ENCODE measurements at places on chromosomes 3 and 15. TPM values are rescaled to one million over a fixed set of nuclear protein-coding genes. Genes with fewer than 3 reads are reported as not detected.

Gene CCDC54
- total RNA-seq, result 5.4 TPM

Gene DGKG
- 2.2 TPM for total RNA-seq

Gene TNFSF10
- total RNA-seq, result 126 TPM

Gene ARGFX
- not detected for total RNA-seq

Gene CHDH
- total RNA-seq, result 40.2 TPM

Gene CD96
- total RNA-seq, result 0.45 TPM

Gene AHSG
- total RNA-seq, result not detected

Gene PLCB2
- total RNA-seq, result 13.0 TPM

Gene ATP10A
- 14.3 TPM for total RNA-seq

DNA sequence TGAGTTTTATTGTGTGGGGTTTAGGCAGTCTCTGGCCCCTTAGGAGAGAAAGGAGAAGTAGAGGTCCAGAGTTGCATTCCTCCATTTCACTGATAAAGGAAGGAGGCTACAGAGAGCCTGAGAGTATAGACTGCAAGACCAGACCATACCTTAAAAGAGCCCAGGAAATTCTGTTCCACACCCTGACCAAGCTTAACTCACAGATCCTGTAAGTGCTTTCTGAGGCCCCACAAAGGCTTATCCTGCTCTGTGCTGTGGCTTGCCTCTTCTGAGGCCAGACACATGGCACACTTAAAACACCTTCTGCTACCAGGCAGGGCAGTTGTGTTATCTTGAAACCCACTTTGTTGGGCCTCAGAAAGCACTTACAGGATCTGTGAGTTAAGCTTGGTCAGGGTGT, 39.2 kb upstream of the LEKR1 start:
- no peak for DNase-seq

- no peak for DNase-seq
These were observed 10.9 kb downstream of the APH1B start for GRCh38 chr15:63288342-63288741.

DNA sequence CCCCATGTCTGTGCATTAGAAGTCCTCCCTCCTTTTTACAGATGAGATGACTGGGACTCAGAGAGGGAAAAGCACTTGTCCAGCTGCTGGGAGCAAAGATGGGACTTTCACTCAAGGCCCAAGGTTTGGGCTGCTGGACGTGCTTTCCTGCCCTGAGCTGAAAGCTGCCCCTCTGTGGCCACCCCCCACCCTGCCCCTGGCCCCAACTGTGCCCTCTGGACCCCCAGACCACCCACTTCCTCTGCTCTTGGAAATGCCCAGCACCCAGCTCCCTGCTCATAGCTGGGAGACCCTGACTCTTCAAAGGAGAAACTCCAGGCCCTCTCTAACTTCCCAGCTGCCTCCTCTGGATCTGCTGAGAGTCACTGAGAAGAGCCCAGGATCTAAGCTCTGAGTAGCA, 20.7 kb downstream of the GRIP2 start:
- no peak for DNase-seq

DNA sequence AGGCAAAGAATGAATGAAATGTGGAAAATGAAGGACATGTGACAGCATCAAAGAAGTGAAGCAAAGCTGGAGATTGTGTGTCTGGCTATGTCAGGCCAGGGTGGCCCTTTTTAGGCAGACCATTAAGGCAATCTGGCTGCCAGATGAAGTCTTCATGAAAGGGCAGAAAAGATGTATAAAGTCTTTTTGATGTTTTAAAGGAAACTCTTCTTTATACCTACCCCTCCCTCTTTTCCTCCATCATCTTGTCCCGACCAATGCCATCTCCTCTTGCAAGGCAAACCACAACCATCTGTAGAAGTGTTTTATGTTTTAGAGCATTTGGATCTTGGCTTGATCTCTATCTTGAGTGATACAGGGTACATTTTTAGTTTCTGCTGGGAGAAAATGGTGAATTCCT, 259.2 kb downstream of the LSAMP start:
- no peak for DNase-seq

DNA sequence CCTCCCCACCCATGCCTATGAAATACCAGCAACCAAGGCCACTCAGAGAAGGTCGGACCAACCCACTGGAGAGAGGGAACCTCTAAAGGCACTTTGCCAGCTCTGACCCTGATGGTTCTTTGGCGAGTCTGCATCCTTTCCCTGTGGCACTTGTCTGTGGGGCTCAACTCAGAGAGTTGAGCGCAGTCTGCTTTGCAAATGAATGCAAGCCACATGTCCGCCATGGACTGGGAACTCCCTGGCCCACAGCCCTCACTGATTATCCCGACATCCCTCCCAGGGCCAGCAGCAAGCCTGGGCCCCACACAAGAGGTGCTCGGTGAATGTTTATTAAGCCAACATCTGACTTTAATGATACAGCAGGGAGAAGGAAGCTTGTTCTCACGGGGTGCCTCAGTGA, 55.5 kb upstream of the HES1 start:
- no peak for DNase-seq

GRCh38 chr3:189375532-189375931, 203.8 kb downstream of the TPRG1 start:
- DNase-seq, result no peak

DNA sequence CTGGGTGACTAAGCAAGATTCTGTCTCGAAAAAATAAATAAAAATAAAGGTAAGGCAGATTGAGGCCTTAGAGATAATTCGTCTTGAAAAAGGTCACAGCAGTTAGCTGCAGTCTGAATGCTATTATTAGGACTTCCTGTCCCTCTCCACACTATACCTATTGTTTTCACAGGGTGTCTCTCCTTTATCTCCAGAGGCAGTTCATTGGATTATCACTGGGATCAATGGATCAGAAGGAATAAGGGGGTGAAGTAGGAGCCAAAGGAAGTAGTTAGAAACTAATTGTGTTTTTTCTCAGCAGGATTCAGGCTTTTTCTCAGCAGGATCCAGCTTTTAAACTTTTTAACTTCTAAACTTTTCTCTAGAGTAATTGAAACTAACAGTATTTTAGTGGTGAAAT, 326.9 kb downstream of the IL5RA start:
- DNase-seq, result no peak

DNA sequence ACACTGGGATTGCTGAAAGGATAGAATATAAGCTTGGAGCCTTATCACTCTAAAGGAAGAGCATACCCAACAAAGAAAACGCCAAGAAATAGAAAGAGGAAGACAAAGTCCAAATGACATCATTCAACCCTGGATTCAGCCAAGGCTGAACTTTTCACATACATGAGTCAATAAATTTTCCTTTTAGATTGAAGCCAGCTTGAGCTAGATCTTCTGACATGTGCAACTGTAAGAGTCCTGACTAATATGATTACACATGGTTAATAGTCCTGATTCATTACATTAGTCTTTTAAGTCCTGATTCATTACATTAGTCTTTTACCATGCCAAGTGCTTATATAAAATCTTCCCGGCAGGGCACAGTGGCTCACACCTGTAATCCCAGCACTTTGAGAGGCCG, 13.6 kb upstream of the DENND6A start:
- DNase-seq, result no peak

GRCh38 chr3:6551165-6551564, 309.8 kb upstream of the GRM7 start:
- no peak for DNase-seq

GRCh38 chr15:58282060-58282708, 144.0 kb downstream of the AQP9 start:
- no peak for DNase-seq

DNA sequence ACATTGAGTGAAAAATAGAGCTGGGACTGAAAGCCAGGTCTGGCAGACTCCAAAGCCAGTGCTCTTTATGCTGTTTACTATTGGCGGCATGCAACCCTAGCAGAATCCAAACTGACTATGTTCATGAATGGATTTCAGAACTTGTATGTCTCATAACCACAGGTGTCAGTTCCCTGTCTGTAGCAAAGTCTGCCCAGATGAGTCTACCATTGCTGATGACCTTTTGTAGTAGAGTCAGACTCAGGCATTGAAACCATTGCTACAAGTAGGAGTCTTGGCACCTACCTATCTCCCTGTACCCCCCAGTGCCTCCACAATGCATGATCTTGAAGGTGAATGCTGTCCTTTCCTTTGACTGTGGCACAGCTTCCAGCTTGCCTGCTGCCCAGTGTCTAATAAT, 157.2 kb upstream of the ROPN1 start:
- DNase-seq, result no peak

- peak; percentile 33 for DNase-seq
These were observed 21.8 kb upstream of the CLDN16 start for GRCh38 chr3:190366133-190366532.

GRCh38 chr3:707041-707440, 385.8 kb upstream of the CNTN6 start:
- no peak for DNase-seq

DNA sequence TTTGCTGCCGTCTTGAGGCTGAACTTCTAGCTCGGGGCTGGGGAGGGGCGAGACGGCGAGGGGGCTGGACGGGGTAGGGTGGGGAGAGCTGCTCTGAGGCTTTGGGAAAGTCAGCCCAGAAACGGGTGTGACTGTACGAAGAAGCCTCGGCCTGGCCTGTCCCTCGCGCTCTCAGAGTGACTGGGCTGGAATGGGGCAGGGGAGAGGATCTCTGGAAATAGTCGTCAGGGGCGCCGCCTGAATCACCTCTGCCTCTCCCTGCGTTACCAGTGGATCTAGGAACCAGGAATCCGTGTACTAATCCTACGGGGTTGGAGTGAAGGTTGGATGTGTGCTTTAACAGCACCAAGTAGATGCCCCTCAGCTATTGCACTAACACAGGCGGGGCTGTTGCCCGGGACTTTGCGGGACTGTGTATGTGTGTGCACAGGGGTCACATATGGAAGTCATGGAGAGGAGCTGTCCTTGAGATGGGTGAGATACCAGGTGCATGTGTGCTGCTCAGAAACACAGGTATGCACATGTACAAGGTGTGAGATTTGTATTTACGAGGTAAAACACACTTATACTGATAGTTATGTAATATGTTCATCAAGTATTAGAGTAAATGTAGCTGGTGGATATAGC, 591 bp downstream of the FOXL2NB start:
- no peak for DNase-seq

DNA sequence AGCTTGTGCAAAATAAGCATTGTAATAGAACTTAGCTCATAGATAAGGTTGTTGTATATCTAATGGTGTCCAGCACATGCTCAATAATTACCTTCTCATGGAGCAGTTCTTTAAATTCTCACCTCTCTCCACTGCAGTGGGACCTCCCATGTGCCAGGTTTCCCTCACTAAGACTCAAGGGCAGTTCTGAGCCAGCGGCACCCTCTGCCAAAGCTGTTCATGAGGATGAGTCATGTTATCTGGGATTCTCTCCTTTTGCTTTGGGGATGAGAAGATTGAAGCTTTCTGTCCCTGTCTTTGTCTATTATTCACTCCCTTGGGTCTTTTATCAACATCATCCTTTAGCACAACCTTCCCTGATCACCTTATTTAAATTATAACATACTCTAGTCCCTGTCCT, 15.6 kb upstream of the AMOTL2 start:
- DNase-seq, result no peak

- no peak for DNase-seq
These were observed 429.4 kb upstream of the PROK2 start for GRCh38 chr3:72214066-72214951.

DNA sequence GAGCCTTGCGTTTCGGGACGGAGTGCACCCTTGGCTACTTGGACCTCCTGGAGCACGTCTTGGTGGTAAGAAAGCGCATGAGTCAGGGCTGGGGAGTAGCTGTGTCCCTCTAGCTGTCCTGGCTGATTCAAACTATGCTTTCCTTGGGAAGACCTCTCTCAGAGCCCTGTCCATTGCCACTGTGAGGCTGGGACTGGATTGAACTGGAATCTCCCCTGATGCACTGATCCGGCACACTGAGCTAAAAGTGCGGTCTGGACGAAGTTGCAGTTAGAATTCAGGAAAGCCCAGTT, 232.6 kb upstream of the TPM1 start:
- no peak for DNase-seq

GRCh38 chr15:75213768-75214221, 12.1 kb downstream of the C15orf39 start:
- no peak for DNase-seq

GRCh38 chr15:48190932-48191573, 412 bp upstream of the CTXN2 start:
- DNase-seq, result peak; percentile 31

DNA sequence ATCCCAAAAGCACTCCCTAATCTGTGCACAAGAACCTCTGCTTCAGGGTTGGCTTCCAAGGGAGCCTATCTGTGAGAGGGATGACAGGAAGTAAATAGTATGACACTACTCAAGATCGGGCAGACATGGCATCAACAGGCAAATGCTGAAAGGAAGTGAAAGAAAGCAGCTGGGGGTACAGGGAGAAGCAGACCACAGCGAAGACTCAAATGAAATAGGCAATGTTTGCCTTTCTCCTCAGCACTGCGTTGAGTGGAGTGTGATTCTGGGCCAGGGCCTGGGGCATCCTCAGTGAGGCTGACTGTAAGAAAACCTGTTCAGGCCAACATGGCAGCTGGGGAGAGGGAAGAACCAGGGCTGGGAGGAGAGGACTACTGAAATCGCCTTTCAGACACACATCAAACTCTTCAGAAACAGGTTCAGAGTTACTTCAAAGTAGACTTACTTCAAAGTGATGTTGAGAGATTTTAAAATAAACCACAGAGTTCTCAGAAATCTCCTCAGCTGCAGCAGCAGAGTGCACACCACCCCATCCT, 96.6 kb downstream of the SLC9A9 start:
- DNase-seq, result no peak

GRCh38 chr3:18099611-18100010, 325.5 kb downstream of the SATB1 start:
- DNase-seq, result no peak

GRCh38 chr3:33364531-33365128, 75.6 kb downstream of the UBP1 start:
- DNase-seq, result no peak

DNA sequence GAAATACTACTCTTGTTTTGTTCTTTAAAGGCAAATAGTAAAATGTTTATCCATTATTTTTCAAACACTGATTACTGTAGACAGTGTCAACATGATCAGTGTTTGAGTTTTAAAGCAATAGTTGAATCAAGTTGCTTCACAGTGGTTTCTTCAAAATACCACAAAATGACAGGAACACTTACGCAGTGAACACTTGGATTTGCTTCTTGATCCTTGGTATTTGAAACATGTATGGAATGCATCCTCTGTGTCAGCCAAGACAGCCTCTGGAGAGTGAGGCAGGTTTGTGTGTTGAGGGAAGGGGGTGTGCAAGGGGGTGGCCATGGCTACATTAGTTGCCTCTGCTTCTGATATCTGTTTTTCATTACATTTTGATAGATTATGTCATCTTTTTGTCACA, 413.0 kb downstream of the RBMS3 start:
- DNase-seq, result no peak

DNA sequence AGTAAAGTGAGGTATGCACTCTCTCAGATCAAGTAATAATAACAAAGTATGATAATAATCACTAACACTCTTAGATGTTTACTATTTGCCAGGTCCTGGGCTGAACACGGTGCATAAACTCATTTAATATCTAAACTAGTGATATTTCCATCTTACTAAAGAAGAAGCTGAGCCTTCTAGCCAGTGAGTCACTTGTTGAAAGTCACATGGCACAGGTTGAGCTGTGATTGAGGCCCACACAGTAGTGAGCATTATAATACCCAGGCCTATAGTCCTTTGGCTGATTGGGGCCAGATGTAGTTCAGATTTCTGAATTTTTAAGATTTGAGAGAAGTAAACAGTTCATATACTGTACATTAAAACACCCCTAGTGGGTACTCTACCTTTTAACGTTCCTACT, 93.2 kb upstream of the CCDC80 start:
- no peak for DNase-seq

Data from prostate gland (tissue), 2 donors.